CD8-positive, alpha-beta memory T cell (primary cell): ENCODE measurements at places on chromosomes 5 and 9. TPM values are rescaled to one million over a fixed set of nuclear protein-coding genes. Genes with fewer than 3 reads are reported as not detected.
A peak's percentile ranks its signal among the peaks of the same experiment; 100 is the strongest.

GRCh38 chr9:99947395-99947794 is 40.9 kb downstream of the STX17 start:
- H3K4me3 ChIP-seq: no peak overlapping the region
- DNase-seq: no peak
- H3K36me3 ChIP-seq: no peaks in the 10 kb centered on the region
- H3K27ac ChIP-seq: no peak overlapping the region
- H3K27me3 ChIP-seq: no peaks in the 10 kb centered on the region

DNA sequence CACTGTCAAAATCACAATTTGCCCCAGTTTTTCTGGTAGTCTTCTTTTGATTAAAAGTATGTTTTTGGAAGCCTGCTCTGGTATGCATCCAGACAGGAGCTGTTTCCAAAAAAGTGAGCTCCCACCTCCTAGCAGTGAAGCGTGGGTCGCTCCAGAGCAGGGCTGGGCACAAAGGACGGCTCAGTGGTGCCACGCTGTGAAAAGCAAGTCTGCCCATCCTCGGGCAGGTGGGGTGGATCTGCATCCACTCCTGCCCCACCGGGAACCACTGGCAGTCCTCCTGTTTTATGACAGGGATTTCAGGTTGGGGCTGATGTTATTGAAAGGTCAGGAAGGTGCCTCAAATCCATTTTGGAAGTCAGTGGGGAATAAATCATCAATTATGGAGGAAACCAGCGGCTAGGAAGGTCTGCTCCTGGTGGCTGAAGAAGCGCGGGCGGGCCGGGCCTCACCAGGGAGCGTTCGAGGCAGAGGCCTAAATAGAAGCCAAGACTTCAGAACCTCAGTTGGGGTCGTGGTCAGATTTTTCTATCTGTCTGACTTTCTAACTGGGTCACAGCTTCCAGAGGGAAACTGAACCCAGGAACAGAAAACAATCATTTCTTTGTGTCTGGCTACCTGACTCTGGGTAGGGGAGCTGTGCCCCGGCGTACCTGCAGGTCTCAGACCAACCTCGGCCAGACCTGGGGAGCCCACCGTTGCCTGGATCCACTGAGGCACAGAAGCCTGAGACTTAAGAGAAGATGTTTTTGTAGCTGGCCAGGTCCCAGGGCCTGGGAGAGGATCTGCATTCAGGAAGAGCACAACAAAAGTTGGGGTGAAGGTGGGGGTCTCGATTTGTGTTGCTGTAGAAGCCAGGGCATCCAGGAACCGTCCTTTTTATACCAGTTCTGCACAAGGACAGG is 168.1 kb downstream of the PAX5 start:
- H3K4me3 ChIP-seq: no peak overlapping the region
- no peaks in the 10 kb centered on the region for H3K36me3 ChIP-seq
- no peaks in the 10 kb centered on the region for H3K27me3 ChIP-seq
- no peak overlapping the region for H3K27ac ChIP-seq
- DNase-seq: no peak

- H3K27me3 ChIP-seq: no peaks in the 10 kb centered on the region
- DNase-seq: no peak
- no peaks in the 10 kb centered on the region for H3K4me1 ChIP-seq
- no peak overlapping the region for H3K27ac ChIP-seq
- H3K4me3 ChIP-seq: no peak overlapping the region
Measured at GRCh38 chr5:172407241-172407691, 47.1 kb downstream of the SH3PXD2B start.

DNA sequence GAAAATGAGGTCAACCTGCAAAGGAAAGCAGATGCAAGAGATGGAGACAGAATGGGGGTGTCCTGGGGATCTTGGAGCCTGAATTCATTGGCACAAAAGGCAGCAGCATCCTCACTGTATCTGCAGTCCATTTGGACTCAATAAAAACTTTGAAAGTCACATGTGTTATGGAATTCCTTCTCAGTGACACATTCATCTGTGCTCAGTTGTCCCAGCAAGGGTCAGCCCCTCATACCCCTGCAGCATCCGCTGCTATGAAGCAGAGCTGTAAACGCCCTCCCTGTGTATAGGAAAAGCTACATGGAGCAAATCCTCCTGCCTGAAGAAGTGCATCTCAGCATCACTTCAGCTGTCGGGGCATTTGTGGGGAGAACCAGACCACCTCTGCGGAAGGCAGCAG is 14.5 kb upstream of the RARS1 start:
- H3K27me3 ChIP-seq: no peaks in the 10 kb centered on the region
- DNase-seq: no peak
- no peaks in the 10 kb centered on the region for H3K4me1 ChIP-seq

DNA sequence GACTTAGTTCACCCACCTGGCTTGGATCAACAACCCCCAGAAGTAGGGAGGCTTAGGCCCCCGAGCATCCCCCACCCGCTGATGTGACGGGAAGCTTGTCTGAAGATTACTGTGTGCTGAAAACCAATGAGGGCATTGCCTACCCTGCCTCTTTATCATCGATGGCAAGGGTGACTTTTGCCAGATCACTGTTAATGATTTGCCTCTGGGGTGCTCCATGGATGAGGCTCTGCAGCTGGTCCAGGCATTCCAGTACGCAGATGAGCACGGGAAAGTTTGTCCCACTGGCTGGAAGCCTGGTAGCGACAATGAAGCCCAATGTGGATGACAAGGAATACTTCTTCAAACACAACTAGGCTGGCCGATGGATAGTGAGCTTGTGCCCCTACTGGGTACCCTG is 22.0 kb downstream of the RUFY1 start:
- peaks cover 28% of the 10 kb centered on the region for H3K36me3 ChIP-seq
- no peak for DNase-seq
- H3K4me1 ChIP-seq: no peaks in the 10 kb centered on the region
- H3K27ac ChIP-seq: no peak overlapping the region
- no peak overlapping the region for H3K4me3 ChIP-seq
- no peaks in the 10 kb centered on the region for H3K27me3 ChIP-seq

- DNase-seq: no peak
- no peaks in the 10 kb centered on the region for H3K27me3 ChIP-seq
- H3K27ac ChIP-seq: no peak overlapping the region
- no peaks in the 10 kb centered on the region for H3K36me3 ChIP-seq
- H3K4me3 ChIP-seq: no peak overlapping the region
- no peaks in the 10 kb centered on the region for H3K4me1 ChIP-seq
Measured at GRCh38 chr5:168976311-168976970, 324.5 kb downstream of the SLIT3 start.

DNA sequence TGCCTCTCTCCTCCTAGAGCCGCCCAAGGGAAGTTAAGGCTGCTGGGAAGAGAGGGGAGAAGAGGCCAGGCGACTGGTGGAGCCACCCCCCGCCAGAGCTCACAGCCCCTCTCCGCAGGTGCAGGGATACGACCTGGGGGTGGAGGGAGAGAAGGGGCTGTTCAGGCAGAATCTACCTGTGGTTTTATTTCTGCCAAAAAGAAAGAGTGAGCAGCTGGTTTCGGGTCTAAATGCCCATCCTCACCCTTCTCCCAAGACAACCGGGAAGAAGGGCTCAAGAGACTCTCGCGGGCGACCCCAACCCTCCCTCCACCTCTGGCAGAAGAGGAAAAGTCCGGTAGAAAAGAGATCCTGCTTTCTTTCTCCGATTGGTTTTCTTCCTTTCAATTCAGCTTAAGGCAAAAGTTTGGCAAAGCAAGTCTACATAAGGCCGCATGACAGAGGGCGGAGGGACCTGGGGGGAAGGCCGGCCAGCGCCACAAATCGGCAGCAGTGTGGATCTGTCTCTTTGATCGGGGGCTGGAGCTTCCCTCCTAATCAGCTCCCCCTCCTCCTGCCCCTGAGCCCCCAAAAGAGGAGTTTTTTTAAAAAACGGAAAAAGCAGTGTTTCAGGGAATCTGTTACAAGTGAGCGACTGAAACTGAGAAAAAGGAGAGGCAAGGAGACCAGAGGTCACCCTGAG is 16.3 kb downstream of the FAM78A start:
- no peak overlapping the region for H3K4me3 ChIP-seq
- H3K27ac ChIP-seq: no peak overlapping the region
- no peaks in the 10 kb centered on the region for H3K27me3 ChIP-seq
- no peak for DNase-seq

The PPP3R2 gene
- not detected for total RNA-seq

DNA sequence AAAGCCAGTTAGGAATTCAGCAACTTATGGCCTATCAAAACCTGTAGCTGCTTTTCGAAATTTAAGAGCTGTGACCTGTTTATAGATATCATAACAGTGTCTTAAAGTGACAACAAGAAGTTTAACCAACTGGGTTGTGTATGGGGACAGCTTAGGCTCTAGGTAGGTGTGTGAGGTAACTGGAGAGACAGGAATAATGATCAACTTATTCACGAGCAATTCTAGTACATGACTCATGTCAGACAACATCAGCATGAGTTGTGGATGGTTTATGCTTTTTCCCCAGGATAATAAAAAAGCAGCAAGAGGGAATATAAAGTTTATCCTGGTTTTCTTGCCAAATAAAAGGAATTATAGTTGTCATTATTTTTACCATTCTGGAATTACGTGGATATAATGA is 88.6 kb downstream of the GDNF start:
- no peak overlapping the region for H3K4me3 ChIP-seq
- no peaks in the 10 kb centered on the region for H3K4me1 ChIP-seq
- no peaks in the 10 kb centered on the region for H3K36me3 ChIP-seq
- no peak overlapping the region for H3K27ac ChIP-seq
- H3K27me3 ChIP-seq: no peaks in the 10 kb centered on the region

- H3K4me3 ChIP-seq: no peak overlapping the region
- DNase-seq: no peak
- no peak overlapping the region for H3K27ac ChIP-seq
- H3K4me1 ChIP-seq: no peaks in the 10 kb centered on the region
- H3K36me3 ChIP-seq: no peaks in the 10 kb centered on the region
Measured at GRCh38 chr9:98930792-98931191, 12.9 kb upstream of the COL15A1 start.

GRCh38 chr9:8332331-8332650 is 532.7 kb upstream of the DMAC1 start:
- no peaks in the 10 kb centered on the region for H3K27me3 ChIP-seq
- no peak overlapping the region for H3K4me3 ChIP-seq
- H3K36me3 ChIP-seq: no peaks in the 10 kb centered on the region
- DNase-seq: no peak

The TNIP1 gene
- 212 TPM for total RNA-seq

- no peak overlapping the region for H3K4me3 ChIP-seq
- H3K27me3 ChIP-seq: no peaks in the 10 kb centered on the region
- no peaks in the 10 kb centered on the region for H3K4me1 ChIP-seq
- H3K36me3 ChIP-seq: no peaks in the 10 kb centered on the region
- H3K27ac ChIP-seq: no peak overlapping the region
Measured at GRCh38 chr9:25716220-25716872, 38.1 kb upstream of the TUSC1 start.

The PCDHGB6 gene
- total RNA-seq: 0.11 TPM

DNA sequence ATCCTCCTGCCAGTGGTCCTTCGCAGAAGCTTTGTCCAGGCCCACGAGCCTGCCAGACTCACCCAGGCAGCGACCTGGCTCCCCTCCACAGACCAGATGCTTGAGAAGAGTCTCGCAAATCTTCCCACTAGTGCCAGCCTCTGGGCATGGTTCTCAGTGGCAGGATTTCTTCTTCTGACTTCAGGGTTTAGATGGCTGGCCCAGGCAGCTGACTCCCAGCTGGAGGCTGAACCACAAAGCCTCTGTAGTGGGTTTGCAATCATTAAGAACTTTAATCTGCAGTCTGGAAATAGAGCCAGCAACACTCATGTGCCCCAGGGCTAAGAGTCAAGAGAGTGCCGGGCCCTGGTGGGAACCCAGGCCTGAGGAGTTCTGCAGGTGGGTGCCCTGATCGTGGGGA is 90.6 kb upstream of the ICE1 start:
- no peaks in the 10 kb centered on the region for H3K27me3 ChIP-seq
- DNase-seq: no peak
- no peaks in the 10 kb centered on the region for H3K36me3 ChIP-seq
- no peak overlapping the region for H3K4me3 ChIP-seq

The KIF20A gene
- 27.2 TPM for total RNA-seq

DNA sequence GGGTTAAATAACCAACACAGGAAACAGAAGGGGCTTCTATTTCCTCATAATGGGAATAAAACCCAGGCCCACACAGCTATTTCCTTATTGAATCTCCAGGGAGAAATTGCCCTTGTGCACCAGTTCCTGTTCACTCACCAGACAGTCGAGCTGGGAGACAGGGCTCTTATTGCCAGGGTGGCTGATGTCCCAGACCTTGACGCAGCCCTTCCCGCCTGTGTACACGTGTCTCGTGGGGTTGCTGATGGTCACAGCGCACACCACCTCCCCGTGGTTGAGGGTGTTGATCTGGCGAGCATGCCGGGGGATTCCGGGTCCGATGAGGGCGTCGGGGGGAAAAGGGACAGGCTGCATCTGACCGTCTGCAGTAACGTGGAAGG is 96.5 kb downstream of the TLE1 start:
- H3K27me3 ChIP-seq: no peaks in the 10 kb centered on the region
- H3K4me1 ChIP-seq: no peaks in the 10 kb centered on the region
- DNase-seq: no peak
- H3K27ac ChIP-seq: no peak overlapping the region

DNA sequence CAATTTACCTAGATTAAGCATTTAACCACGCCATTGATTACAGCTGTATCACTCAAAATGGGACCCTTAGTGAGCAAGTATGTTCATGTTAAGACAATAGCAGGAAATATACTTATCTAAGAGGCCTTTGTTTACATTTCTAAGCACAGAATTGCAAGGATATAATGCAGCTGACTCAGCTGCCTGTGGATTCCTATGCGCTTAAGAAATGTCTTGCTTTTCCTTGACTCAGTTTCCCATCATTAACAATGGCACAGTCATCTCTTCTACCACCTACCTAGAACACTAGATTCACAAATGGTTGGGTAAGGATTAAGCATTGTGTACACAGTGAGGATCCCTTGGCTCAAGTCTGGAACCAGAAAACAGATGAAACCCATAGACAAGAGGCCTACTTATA is 163.8 kb downstream of the TSSK1B start:
- no peak overlapping the region for H3K4me3 ChIP-seq
- H3K27ac ChIP-seq: no peak overlapping the region
- DNase-seq: no peak
- no peaks in the 10 kb centered on the region for H3K4me1 ChIP-seq
- no peaks in the 10 kb centered on the region for H3K36me3 ChIP-seq

- no peak overlapping the region for H3K27ac ChIP-seq
- H3K27me3 ChIP-seq: no peaks in the 10 kb centered on the region
- peaks cover 82% of the 10 kb centered on the region for H3K4me1 ChIP-seq
- no peaks in the 10 kb centered on the region for H3K36me3 ChIP-seq
Measured at GRCh38 chr5:154784856-154785255, 29.7 kb downstream of the LARP1 start.

- H3K4me3 ChIP-seq: peak overlapping the region; percentile 79
- H3K27ac ChIP-seq: peak overlapping the region; percentile 89
- no peaks in the 10 kb centered on the region for H3K36me3 ChIP-seq
- H3K4me1 ChIP-seq: peaks cover 51% of the 10 kb centered on the region
Measured at GRCh38 chr5:131265311-131265803, 1.5 kb downstream of the CDC42SE2 start.

DNA sequence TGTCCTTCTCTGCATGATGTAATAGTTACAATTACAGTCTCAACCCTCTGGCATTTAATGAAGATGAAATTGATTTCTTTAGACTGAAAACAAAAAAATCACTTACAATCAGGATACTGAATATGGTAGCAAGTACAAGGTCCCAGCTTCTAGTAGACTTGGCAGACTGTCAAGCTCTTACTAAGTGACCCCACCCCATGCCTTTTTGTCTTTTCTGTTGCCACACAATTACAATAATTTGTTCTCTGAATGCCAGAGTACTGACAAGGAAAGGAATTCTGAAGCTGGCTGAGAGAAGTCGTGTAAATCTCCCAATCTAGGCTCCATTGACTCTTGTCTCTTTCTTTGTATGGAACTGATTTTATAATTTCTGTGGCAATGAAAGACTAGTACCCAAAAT is 154.2 kb downstream of the TMC1 start:
- H3K4me1 ChIP-seq: no peaks in the 10 kb centered on the region
- H3K36me3 ChIP-seq: no peaks in the 10 kb centered on the region
- H3K27me3 ChIP-seq: no peaks in the 10 kb centered on the region
- no peak overlapping the region for H3K4me3 ChIP-seq
